ENCODE measurements at places on chromosomes 2 and 18. TPM values are rescaled to one million over a fixed set of nuclear protein-coding genes. Genes with fewer than 3 reads are reported as not detected.

Gene SUPT7L
- 29.6 TPM for total RNA-seq

Gene HOXD9
- total RNA-seq: 0.86 TPM

Gene GCFC2
- 12.7 TPM for total RNA-seq

Gene C1QL2
- total RNA-seq: not detected

Gene SMYD1
- not detected for total RNA-seq

Gene CHRNG
- not detected for total RNA-seq

Gene LYG1
- total RNA-seq: 1.0 TPM

Gene TMEM150A
- 28.9 TPM for total RNA-seq

Gene DPP10
- total RNA-seq: 0.80 TPM

Gene ZSWIM2
- not detected for total RNA-seq
